ENCODE measurements at places on chromosomes 12 and 14.

DNA sequence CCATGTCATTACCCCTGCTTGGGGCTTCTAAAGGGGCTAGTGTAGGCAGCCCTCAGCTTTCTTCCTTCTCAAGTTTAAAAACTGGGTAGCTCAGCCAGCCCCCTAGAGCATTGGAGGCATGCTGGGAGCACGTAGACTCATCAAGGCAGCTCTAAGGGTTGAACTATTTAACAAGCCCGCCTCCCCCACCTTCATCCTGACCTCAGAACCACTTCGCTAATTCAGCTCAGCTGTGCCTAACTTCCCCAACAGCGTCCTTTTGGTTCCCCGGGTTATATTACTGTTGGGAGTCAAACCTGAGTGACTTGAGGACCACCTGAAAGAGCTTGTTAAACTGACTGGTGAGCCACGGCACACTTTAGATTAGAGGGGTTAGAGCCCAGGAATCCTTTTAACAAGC, 30.1 kb downstream of the MAX start:
- no peak for DNase-seq

DNA sequence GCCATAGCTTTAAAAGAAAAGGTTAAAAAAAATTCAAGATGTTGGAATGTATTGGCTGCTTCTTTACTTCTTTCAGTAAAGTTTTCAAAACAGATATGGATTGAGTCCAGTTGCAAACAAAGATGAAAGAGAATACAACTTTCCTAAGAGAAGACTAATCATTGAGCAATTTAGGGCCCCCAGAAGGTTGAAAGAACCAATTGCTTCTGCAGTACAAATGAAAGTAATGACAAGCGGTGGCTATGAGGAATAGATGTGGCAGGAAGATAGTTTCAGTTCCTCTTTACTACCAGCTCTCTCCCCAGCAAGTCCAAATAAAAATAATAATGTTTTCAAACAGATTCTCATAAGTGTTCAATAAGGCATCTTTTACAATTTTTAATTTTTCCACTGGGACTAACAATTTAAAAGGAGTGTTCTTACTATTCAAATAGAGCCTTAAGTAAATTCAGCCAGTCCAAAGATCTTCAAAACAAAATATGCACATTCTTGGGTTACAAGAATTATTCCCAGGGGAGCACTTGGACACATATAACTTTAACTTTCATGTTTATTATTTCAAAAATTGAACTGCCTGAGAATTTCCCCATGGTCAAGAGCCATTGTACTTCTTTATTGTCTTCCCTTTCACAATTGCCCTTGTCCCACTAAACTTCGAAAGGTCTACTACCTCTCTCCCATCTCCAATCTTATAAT, 62.3 kb upstream of the PPP1R12A start:
- no peak for DNase-seq

GRCh38 chr14:89607453-89607852, 190.4 kb upstream of the FOXN3 start:
- no peak for DNase-seq

DNA sequence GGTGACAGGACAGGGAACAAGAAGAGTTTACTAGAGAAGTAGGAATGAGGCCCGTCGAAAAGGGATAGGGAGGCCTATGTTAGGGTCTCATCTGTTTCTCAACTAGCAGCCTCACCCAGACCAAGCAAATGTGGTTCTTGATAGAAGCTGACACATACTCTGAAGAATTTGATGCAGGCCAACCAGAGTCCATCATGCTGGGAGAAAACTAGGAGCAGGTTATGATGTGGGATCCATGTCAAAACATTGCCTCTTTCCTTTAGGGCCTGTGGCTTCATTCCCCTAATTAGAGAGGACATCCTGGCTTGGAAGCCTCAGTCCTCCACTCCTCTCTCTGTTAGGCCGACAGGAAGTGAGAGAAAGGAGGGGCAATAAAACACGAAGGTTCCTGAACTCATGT, 122.8 kb downstream of the NTF3 start:
- no peak for DNase-seq

Measured in stimulated activated CD4-positive, alpha-beta T cell treated with anti-CD3 and anti-CD28 coated beads, Interleukin-4, amount 100 ng/mL, for 4 hours (primary cell).